Fibroblast of upper back skin (primary cell): ENCODE measurements at places on chromosomes 16 and 17.
A peak's percentile ranks its signal among the peaks of the same experiment; 100 is the strongest.

DNA sequence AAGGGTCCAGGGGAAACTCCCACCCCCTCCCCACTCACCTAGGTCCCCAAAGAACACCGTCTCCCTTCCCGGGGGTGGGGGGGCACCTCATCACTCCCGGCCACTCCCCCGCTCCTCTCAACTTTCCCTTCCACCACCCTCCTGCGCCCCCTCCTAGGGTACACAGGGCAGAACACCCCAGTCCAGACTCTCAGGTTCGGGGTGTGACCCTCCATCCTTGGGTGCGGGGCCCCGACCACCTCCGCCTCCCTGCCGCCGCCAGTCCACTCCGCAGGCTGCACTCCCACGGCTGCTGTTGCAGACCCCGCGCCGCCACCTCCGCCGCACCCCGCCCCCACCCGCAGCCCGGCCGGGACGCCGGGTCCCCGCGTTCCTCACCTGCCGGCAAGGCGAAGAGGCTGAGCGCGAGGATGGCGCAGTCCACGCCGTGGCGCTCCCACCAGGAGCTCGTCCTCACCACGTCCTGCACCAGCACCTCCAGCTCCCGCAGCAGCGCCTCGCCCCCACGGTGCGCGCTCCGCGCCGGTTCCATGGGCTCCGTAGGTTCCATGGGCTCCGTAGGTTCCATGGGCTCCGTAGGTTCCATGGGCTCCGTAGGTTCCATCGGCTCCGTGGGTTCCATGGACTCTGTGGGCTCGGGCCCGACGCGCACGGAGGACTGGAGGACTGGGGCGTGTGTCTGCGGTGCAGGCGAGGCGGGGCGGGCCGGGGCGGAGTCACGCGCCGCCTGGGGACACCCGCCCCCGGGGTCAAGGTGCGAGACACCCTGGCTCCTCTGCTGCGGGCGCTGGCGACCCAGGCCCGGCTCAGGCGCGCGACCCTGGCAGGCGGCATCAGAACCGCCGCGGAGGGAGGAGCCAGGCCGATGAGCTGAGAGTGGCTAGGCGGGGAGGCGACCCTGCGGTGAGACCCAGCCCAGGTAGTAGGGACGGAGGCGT is at the start of gene FADS6:
FADS6 (minus strand) TSS at position 660 of the 938 bp plus-strand sequence; CDS start at position 622, 38 bp downstream.
- no peak for DNase-seq

DNA sequence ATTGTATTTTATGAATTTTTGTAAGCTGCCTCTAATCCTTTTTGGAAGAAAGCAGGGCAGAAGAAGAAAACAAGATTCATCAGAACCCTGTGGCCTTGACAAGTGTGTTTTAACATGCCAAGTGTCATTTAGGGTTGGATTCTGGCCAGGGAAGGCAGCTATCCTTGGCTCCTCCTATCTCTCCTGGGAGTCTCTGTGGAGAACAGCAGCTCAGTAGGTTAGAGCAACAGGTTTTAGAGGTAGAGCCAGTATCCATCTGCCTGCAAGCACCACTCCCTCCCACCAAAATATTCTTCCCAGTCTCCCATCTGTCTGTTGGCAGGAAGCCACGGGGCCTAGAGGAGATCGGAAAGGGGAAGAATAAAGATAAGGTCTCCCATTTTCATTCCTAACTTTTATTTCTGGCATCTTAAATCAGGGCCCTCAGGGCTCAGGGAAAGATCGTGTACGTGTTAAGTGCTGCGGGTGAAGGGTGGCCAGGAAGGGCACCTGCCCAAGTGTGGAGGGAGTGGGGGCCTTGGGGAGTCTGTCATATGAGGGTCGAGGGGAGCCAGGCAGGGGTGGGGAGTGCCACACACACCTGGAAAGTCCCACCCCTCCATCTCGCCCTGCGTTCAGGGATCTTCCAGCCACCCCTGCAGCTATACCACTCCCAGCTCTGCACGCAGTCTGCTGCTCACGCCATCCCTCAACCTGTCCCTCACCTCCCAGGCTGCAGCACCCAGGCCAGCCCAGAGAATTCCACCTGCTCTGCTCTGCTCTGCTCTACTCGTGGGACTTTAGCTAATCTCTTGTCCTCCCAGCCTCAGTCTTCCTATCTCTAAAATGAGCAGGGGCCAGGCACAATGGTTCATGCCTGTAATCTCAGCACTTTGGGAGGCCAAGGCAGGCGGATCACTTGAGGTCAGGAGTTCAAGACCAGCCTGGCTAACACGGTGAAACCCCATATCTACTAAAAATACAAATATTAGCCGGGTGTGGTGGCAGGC is 17.1 kb upstream of the CPSF4L start:
- peak; percentile 32 for DNase-seq

DNA sequence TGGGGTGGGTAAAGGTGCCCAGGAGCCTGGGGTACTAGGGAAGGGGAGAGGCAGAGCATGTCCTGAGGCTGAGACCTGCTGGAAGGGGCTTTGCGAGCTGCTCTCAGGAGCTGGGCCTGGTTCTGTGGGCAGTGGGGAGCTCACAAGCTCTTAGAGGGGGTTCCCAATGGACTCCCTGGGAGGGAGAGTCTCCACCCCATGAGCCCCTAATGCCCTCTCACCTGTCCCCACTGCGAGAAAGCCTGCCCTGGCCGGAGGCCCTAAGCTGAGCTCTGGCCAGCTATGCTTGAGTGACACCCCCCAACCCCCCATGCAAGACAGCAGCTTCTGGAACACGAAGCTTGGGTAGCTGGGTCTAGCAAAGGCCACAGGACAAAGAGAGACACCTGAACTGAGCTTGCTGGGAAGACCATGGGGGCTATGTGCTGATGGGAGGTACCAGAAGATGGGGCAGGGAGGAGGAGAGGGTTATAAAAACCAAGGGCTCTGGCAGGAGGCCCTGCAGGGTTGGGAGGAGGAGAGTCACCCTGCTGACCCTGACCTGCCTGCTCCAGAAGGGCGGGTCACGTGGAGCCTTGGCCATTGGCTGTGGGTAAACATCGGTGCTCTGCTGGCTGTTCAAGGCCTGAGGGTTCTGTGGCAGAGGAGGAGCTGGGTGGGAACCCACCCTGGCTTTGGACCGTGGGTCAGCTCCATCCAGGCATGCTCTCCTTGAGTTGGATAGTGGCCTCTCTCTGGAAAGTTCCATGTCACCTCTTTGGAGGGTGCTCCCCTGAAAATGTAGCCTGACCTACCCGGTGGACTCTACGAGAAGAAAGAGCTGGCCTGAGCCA is 106.7 kb downstream of the RAB11FIP4 start:
- DNase-seq: no peak

GRCh38 chr17:56806949-56807348 is 26.8 kb downstream of the C17orf67 start:
- DNase-seq: no peak
